ENCODE measurements at places on chromosomes 3 and 15.
A peak's percentile ranks its signal among the peaks of the same experiment; 100 is the strongest.

DNA sequence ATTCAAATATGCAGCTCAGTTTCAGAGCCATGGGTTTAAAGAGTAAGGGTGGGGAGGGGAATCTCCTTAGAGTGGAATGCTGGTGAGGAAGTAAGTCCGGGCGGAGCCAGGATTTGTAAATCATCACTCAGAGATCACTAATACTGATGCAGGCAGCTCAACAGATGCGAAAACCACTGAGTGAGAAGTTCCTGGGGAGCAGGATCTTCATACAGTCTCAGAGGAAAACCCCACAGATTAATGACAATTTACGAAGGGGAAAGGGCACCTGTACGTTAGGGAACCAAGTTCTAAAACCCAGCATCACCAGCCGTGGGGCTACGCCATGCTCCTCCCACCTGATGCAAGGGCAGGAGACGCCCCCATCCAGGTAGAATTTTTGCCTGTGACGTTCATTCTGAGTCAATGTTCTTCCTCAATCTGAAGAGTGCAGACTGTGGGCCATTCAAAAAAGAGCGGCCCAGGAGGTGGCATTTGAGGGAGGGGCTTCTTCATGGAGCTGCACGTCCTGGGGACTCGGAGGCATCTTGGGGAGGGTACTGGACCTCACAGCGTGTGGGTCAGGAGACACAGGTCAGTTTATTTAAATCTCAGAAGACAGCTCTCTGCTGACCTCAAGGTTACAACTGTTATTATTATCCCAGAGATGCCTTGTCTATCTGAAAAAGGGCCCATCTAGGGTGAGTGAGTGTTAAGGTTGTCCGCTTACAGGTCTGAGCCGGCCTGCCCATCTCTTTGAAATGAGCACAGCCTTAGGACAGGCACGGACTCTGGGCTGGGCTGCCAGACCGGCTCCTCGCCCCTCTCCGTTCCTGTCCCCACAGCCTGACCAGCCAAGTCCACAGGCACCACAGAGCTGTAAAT is 228.0 kb downstream of the XXYLT1 start:
- DNase-seq: no peak

- no peak for DNase-seq
These were observed 1.4 kb downstream of the GLCE start for GRCh38 chr15:69161878-69162213.

- peak; percentile 34 for DNase-seq
These were observed 94.5 kb upstream of the ADAMTSL3 start for GRCh38 chr15:83559310-83559966.

- no peak for DNase-seq
These were observed 243.9 kb downstream of the TBL1XR1 start for GRCh38 chr3:176953106-176954060.

DNA sequence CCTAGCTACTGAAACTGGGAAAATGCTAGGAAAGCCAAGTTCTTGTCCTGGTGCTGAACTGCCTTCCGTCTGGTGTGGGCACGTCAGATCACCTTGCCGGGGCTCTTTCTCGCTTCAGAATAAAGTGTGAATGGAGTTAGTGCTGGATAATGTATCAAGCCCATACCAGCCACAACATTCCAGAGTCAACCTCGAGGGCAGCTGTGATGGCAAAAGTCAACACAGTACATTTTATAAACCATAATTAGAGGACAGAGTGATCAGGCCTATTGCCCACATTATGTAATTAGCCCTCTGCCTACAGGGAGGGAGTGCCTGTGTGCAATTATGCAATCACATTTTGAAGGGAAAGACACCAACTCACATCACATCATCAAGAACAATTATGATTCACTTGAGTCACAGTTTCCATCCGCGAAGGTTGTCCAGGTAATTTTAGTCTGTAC is 165.2 kb downstream of the RORA start:
- DNase-seq: no peak

- DNase-seq: no peak
These were observed 480.7 kb downstream of the FHIT start for GRCh38 chr3:60770532-60770931.

DNA sequence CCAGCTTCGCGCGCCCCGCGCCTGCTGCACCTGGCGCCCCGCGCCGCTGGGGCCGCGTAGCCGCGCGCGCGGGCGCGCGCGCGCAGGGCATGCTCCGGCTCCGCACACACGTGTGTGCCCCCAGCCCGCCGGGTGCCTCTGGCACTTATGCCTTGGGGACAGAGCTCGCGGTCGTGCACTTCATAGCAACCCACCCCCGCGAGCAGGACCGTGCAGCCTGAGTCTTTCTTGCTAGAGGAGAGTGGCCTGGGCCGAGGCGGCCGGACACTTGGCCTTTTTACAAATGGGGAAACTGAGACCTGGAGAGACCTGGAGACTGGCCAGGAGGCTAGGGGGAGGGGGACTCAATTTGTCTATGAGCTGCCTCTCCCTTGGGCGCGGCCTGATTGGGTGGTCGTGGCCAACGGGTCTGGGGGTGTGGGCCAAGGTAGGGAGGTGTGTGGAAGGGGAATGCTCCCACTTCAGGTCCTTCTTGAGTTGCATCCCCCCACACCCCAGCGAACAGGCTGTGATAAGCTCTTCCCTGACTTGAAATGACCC is 562 bp downstream of the NBEAL2 start:
- no peak for DNase-seq

DNA sequence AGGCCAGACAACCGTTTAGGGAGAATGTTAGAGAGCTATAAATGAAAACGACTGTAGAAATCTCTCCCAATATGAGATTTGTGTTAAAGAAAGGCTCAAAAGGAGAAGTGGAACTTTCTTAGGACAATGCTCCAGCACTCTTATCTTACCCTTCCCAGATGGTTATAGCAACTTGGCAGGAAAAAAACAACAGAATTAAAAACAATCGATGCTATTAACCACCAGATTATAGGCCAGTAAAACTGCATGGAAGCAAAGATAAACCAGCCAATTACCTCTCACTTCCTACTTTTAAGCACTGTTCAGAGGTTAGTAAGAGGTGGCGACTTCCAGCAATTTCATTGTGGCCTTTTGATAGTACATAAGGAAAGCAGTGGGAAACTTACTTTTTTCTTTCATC is 72.9 kb downstream of the TMCC1 start:
- no peak for DNase-seq

- no peak for DNase-seq
These were observed 162.8 kb downstream of the ARRDC4 start for GRCh38 chr15:98123297-98123696.

- DNase-seq: no peak
These were observed 44.9 kb downstream of the EPHB1 start for GRCh38 chr3:134839990-134840389.

DNA sequence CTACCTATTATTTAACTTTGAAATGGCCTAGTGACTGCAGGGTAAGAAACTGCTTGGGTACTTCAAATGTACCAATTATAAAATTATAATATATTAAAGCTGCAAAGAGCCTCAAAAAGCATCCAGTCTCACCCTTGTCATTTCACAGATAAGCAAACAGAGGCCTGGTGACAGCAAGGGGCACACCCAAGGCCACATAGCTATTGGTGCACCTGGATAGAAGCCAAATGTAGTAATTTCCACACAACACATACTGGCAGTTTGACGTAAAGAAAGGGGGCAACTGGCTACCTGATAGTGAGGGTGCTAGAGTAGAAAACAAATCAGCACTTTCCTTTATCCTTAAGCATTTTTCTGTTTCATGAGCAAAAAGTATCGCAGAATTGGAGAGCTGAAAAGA is 51.1 kb downstream of the IFT57 start:
- no peak for DNase-seq

- no peak for DNase-seq
These were observed 589 bp upstream of the GPR27 start for GRCh38 chr3:71752831-71753700.

- DNase-seq: no peak
These were observed 191.7 kb downstream of the PDZRN3 start for GRCh38 chr3:73433079-73433478.

GRCh38 chr3:101249522-101249921 is 70.9 kb downstream of the IMPG2 start:
- DNase-seq: no peak

DNA sequence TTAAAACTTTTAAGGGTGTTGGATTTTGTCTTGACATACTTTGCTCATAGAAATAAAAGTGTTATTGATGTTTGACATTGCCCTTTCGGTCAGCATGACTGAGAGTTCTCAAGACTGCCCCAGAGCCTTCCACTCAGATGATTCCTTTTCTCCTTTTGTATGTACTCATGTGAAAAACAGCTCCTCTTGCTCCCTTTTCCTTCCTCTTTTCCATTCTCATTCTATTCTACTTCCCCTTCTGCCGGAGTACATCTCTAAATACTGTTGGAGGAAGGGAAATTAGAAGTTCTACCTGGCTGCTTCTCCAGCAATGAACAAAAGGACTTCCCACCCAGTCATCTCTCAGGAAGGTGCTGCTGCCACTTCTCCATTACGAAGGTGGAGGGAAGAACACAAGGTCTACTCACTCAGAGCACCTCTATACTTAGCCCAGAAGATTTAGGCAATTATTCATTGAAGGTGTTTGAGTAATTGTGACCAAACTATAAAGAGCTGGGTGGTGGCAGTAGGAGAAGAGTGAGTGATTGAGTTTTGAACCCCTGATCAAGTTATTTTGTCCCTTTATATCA is 163.8 kb upstream of the MBNL1 start:
- no peak for DNase-seq

GRCh38 chr3:52185837-52186236 is 12.1 kb upstream of the ALAS1 start:
- DNase-seq: no peak

GRCh38 chr15:31222773-31223341 is 103.8 kb upstream of the KLF13 start:
- no peak for DNase-seq

- DNase-seq: no peak
These were observed at the start of gene FSTL1 for GRCh38 chr3:120450600-120451271. TSS of gene FSTL1 (minus strand) at chr3:120450992. CDS start at chr3:120450746, 246 bp downstream.

DNA sequence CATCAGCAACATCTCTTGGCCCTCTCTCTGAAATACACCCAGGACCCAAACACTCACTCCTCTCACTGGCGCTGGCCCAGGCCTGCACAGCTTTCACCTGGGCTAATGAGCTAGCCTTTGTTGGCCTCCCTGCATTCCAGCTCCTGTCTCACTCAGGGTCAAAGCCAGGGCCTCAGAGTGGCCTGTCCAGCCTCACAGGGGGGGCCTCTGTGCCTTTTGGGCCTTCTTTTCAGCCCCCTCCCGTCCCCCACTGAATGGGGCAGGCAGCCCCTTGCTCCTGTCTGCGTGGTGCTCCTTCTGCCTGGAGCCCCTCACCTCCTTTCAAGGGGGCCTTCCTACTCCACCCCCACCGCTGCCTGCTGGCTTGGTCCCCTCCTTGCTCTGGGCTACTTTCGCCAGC is 59.0 kb upstream of the PRR23E start:
- DNase-seq: no peak

DNA sequence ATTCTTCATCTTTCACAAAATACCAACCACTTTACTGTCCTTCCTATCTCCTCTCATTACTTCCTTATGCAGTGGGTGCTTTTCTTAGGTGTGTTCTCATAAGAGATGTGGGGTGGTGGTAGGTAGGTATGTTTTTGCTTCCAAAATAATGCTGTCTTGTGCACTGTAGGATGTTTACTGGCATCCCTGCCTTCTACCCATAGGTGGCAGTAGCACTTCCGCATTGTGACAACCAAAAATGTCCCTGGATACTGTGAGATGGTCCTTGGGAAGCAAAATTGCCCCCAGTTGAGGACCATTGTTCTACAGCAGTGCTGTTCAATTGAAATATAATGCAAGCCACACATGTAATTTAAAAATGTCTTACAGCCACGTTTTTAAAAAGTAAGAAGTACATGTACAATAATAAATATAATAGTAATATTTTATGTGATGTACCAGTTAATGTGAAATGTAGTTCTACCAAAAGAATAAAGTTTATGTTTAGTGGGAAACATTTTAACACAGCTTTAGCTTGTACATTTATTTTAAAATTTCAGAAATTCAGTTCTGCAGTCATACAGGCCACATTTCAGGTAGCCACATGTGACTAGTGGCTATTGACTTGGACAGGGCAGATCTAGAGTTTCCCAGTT is 75.2 kb downstream of the NEO1 start:
- DNase-seq: peak; percentile 29

DNA sequence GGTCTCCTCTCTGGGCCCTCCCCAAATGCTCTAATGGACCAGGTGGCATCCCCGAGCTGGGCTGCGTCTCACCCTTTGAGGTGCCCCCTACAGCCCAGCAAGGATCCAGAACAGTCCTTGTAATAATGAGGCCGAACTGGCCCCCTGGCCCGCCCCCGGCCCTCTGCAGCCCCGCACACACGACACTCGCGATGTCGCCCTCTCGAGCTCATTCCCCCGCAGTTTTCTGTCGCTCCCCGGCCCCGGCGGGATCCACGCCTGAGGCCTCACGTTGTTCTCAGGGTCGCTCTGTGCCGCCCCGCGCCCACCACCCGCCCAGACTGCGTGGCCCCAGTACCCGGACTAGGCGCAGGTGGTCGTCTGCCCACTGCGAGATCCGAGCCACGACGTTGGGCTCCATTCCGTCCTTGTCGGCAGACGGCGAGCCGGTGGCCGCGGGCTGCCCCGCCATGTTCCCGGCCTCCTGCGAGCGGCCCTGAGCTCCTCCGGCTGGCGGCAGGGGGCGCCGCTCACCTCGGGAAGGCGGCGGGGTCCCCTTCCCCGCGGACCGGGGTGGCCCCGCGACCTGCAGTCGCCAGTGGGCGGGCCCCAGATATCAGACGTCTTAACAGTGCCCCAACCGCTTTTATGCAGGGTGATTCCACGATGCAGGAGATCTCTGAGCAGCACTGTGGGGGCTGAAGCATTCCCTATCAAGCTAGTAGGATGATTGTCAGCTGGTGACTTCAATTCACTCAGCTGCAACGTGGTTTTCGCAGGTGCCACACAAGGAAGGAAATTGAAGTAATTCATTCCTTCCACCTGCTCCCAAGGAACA is at the start of gene C3orf33:
TSS of gene C3orf33 (minus strand) at position 477 of the 817 bp plus-strand sequence. CDS start at position 451, 26 bp downstream.
- peak; percentile 78 for DNase-seq

GRCh38 chr3:118425272-118425837 is 609.3 kb downstream of the IGSF11 start:
- no peak for DNase-seq

GRCh38 chr15:57216288-57216687 is 160.0 kb upstream of the CGNL1 start:
- no peak for DNase-seq

DNA sequence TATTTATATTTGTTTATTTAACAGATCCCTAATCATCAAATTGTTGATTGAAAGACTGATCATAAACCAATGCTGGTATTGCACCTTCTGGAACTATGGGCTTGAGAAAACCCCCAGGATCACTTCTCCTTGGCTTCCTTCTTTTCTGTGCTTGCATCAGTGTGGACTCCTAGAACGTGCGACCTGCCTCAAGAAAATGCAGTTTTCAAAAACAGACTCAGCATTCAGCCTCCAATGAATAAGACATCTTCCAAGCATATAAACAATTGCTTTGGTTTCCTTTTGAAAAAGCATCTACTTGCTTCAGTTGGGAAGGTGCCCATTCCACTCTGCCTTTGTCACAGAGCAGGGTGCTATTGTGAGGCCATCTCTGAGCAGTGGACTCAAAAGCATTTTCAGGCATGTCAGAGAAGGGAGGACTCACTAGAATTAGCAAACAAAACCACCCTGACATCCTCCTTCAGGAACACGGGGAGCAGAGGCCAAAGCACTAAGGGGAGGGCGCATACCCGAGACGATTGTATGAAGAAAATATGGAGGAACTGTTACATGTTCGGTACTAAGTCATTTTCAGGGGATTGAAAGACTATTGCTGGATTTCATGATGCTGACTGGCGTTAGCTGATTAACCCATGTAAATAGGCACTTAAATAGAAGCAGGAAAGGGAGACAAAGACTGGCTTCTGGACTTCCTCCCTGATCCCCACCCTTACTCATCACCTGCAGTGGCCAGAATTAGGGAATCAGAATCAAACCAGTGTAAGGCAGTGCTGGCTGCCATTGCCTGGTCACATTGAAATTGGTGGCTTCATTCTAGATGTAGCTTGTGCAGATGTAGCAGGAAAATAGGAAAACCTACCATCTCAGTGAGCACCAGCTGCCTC is 14.7 kb downstream of the THBS1 start:
- no peak for DNase-seq

Data from CD4-positive, alpha-beta T cell treated with Interleukin-2 at 100 ng/mL for 4 hours (primary cell).